Kidney epithelial cell (primary cell): ENCODE measurements at places on chromosomes 5 and 9. TPM values are rescaled to one million over a fixed set of nuclear protein-coding genes. Genes with fewer than 3 reads are reported as not detected.

GRCh38 chr5:143659599-143660238, 152.2 kb upstream of the HMHB1 start:
- DNase-seq, result no peak

DNA sequence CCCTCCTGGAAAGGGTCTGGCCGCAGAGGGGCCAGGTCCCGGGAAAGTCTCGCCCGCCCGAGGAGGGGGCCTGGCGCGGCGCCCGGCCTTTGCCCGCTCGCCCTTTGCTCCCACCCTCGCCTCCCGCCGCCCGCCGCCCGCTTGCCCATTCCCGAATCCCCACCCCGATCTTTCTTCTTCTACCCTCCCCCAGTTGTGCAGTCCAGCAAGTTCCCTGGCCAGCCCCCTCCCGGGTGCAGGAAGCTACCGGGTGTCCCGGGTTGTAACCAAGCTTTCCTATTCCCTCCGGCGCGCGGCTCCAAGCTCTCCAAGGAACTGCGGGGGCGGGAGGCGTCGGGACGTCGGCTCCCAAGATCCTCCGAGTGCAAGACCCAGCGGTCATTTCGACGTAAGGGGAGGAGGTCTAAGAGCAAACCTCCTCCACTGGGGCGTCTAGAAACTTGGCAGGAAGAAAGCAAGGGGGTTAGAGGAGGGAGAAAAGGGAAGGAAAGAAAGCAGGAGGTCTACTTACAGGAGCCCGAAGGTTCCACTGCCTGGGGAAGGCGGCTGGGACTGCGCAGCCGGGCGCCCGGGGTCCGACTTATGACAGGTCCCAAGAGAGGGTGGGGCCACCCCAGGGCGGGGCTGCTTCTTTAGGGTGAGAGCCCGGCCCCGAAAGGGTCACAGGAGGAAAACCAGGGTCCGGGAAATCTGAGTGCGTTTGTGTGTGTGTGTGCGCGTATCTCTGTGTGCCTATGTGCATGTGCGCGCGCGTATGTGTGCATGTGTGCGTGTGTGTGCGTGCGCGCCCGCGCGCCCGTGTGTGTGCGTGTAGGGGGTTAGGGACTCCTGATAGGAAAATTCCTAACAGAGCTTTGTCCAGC, at the start of gene PTGR1:
Gene PTGR1, minus strand, starts transcription at position 556 of the 863 bp plus-strand sequence. CDS start 2,225 bp downstream, outside the sequence.
- DNase-seq, result peak; percentile 62

GRCh38 chr5:96004087-96004486, 42.4 kb upstream of the ELL2 start:
- no peak for DNase-seq

DNA sequence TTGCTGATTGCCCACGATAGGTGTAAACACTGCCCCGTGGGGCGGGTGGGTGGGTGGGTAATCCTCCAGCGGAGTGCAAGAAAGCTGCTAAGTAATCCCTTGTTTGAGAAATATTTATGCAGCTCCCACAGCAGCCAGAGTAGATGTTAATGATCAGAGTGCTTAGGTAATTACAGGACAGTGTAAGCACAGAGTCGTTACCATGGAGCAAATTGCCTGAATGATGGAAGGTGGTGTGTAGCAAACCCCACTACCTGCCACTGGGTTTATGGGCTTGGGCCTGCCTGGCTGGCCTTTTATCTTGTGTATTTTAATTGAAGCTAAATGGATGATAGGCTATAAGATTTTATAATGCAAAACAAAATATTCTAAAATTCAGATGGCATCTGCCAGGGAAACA, 110.0 kb downstream of the COL5A1 start:
- DNase-seq, result no peak

DNA sequence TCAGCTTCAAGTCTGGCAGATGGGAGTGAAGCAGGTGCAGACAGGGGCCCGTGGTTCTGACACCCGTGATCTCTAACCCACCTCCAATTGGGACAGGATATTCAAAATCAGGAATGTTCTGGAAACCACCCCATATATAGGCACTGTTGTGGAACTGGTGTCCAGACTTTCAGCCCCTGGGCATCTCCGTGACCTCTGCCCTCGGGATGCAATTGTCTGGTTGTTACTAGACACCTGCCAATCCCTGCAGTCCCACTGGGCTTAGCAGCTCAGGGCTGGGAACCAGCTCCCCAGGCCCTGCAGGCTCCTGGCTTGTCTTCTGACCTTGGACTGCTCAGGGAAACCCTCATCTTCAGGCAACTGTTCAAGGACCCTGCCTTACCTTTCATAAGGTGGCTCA, 38.8 kb downstream of the NTNG2 start:
- DNase-seq, result no peak

DNA sequence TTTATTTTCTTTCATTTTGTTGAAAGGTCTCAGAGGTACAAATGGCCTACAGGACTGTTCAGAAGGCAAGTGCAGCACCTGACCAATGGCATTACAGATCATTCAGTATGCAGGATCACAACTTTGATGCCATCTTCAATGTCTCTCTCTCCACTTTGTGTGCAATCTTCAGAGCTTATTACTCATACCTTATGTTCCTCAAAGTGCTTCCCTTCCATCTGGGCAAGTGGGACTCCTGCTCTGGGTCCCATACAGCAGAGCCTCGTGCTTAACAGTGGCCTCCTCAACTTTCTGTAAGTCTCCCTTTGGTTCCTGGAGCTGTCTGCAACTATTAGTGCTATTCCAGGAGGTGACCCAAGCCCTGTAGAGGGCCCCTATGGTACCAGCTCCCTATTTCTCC, 358.4 kb upstream of the RPS23 start:
- no peak for DNase-seq

GRCh38 chr9:72952381-72952690, 517 bp downstream of the ALDH1A1 start:
- no peak for DNase-seq

- no peak for DNase-seq
Observed at GRCh38 chr9:34502891-34503290, 19.9 kb downstream of the ENHO start.

- DNase-seq, result no peak
Observed at GRCh38 chr5:96200641-96201040, 232.4 kb downstream of the PCSK1 start.

The ADCY2 gene
- 0.25 and 0.62 TPM in 2 replicates for total RNA-seq

The GALNT12 gene
- total RNA-seq, result 10.2 and 11.5 TPM in 2 replicates

The RXRA gene
- total RNA-seq, result 15.0 and 19.7 TPM in 2 replicates

The DNAI1 gene
- total RNA-seq, result not detected in 2 replicates
